Left lung (tissue), 14 donors: ENCODE measurements at places on chromosomes 1 and 21. TPM values are rescaled to one million over a fixed set of nuclear protein-coding genes. Genes with fewer than 3 reads are reported as not detected.

DNA sequence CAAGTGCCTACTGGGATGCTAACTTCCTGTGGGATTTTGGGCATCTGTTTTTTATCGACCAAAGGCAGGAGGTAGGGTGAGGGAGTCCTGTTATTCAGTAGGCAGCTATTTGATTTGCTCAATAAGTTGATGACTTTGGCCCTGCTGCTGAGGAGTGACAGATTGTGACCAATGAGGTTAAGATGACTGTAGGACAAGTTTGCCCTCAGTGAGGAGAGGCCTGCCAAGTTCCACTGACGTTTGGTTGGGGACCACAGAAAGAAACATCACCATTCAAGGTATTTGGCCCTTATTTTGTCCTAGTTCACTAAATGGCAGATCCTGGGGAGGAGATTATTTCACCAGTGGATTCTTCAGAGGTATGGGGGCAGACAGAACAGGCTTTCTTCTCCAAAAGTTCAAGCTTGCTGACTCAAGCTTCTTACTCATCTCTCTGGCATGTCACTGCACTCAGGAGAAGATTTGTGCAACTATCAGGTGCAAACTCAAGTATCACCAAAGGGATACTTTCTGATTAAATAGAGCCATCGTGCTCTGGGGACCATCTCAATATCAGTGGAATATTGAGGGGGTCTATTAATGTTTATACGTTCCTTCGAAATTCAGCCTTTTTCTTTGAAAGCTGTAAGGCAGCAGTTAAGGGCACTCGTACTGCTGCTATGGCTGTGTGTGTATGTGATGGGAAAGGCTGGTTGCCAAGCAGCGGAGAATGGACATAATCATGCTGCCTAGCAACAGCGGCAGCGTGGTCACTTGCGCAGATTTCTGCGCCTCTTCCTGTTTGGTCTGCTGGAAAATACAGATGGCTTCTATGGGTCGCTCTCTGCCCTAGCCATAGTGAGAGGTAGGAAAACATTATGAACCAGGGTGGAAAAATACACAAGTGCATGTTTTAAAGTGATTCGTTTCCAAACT is 78.7 kb downstream of the PBX1 start:
- DNase-seq = no peak

Gene DIO1
- total RNA-seq = 1.2 TPM

Gene MFN2
- total RNA-seq = 75.4 TPM

GRCh38 chr1:94501935-94502334 is 39.6 kb downstream of the F3 start:
- DNase-seq = no peak

Gene GRHL3
- total RNA-seq = not detected

GRCh38 chr21:31713973-31714740 is 17.8 kb downstream of the SCAF4 start:
- no peak for DNase-seq

DNA sequence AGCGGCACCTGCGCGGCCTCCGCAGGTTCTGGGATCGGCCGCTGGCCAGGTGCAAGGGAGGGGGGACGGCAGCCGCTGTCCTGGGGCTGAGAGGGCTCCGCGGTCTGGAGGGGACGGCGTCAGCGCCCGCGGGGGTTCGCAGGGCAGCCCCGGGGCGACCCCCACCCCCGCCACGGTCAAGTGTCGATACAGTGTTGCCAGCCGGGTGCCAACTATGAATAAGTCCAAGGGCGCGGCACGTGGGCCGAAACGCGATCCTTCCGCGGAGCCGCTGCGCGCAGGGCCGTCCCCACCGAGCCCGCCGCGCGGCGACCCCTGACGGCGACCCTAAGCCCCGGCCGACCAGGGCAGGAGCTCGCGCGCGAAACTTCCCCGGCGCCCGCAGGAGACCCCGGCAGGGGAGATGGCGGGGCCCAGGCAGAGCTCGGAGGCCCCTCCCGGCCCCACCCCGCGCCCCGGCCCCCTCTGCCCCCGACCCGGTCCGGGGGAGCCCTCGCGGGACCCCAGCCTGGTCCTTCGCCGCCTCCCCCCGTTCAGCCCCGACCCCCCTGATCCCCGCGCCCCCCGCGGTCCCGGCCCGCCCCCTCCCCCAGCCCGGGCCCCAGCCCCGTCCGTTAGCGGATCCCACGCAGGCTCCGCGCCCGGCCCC is 586 bp upstream of the AGPAT3 start:
- DNase-seq = no peak

GRCh38 chr1:192476802-192477298 is 98.7 kb upstream of the RGS1 start:
- DNase-seq = peak; percentile 35

DNA sequence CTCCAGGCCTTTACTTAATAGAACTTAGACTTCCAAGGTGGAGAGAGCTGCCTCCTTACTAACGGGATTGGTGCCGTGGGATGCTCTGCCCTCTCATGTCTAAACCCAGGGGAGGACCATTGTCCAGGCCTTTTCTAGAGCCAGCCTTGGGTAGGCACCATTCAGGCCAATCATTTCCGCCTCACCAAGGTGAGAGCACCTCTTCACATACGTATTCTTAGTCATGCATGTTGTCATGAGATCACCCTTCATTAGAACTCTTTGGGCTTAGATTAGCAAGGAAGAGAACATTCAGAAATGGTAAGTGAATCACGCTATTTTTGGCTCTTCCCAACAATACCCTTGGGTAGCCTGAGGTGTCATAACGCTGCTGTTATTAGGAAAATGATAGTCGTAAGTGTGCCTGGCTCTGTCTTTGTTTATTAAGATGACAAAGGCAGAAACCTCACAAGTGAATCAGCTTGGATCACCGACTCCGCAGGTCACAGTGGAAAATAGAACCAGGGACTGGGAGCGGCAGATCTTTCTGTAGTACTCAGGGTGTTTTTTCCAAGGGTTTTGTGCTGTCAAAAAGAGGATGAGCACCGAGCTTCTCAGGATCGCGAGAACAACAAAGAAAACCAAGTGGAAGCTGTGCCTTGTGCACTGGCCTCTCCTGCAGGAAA is 55.0 kb downstream of the HUNK start:
- no peak for DNase-seq

Gene OR2G6
- total RNA-seq = not detected

DNA sequence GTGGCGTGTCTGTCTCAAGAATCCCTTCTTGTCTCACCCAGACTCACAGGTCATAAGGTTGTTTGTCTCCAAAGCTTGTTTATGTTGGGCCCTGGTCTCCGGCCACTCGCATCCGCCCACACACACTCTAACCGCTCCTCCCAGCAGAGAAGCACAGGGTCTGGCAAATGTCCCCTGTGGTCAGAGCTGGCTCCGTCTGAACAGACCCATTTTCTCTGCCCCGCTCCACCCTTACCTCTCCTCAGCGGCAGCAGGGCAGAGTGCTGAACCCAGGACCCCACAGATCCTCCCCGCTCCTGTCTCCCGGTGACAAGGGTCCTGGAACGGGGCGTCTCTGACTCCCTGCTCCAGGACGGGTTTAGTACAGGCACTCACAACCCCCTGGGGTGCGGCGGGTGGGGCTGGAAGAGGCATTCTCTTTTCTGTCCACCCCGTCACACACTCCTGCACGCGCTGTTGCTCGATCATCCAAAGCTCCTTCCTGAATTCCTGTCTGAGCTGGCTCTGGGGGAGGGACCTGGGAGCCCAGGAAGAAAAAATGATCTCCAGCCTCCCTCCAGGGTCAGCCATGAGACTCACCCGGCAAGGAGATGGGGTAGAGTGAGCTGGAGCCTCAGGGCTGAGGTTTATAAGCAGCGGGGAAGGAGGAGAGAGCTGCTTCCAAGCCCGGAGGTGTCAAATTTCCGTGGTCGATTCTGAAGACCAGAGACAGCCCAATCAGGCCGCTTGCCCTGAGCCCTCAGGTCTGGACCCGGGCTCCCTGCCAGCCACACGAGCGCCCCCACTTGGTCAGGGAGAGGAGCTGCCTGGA is at the start of gene S100A13:
Gene S100A13 (minus strand): TSS at position 602 of the 811 bp plus-strand sequence. CDS start 1,033 bp downstream, outside the sequence.
- peak; percentile 88 for DNase-seq

Gene OR2AK2
- total RNA-seq = not detected

DNA sequence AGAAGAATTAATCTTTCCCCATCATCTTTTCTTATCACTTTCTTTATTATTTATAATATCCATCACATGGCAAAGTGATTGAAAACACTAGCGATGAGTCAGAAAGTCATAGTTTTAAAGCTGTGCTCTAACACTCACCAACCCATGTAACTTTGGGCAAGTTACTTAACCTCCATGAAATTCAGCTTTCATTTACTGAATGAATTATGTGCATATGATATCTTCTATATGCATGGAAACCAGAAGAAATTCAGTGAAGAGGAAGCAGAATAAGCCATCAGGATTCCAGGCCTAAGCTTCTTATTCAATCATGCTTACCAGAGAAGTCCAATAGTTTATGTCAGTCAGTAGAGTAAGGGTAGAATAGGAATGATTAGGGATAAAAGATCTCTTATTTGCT is 300.1 kb downstream of the AGBL4 start:
- no peak for DNase-seq

Gene EPHB2
- 11.3 TPM for total RNA-seq

DNA sequence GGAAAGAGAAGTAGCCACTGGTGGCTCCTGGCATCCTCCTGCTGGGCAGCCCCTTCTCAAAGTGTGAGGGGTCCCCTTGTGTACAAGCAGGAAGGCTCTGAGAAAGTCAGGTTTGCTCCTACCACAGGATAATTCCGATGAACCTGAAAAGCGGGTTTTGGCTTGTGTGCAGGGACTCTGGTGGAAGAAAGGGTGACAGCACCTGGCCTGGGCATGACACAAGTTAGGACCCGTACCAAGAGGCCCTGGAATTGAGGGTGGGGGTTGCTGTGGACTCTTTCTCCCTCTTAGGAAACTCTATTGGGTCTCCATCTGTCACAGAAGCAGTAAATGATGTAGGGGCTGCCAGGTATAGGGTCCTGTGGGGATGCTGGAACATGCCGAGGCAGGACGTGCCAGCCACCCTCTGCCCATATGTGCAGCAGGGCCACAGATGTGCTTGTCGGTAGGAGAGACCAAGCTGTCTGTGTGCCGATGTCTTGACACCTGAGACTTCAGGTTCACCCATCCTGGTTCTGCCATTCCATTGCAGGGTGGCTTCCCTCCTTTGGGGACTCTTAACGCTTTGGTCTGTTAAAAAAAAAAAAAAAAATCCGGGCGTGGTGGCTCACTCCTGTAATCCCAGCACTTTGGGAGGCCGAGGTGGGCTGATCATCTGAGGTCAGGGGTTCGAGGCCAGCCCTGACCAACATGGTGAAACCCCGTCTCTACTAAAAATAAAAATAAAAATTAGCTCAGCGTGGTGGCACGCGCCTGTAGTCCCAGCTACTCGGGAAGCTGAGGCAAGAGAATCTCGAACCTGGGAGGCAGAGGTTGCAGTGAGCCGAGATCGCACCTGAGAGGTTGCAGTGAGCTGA is 9.8 kb downstream of the C1orf35 start:
- DNase-seq = no peak

GRCh38 chr1:21510885-21511578 is 1.8 kb downstream of the ALPL start:
- DNase-seq = no peak

DNA sequence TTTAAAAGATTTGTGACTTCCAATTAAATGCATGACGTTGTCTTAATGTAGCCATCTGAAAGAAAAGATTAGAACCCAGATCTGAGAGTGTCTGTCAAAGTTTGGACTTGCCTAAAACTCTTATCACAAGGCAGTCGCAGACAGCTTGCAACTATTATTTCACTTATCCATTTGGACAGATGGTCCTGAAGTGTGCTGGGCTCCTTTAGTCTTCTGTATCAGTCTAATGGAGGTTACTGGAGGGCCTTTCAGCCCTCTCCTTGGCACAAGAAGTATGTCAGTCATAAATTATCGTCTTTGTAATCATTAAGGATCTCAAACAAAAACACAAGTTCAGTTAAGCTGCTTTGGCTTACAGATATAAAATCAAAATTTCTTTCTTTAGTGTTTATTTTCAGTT is 15.5 kb downstream of the PROX1 start:
- DNase-seq = no peak

- DNase-seq = no peak
Measured at GRCh38 chr1:184118046-184118445, 66.5 kb downstream of the TSEN15 start.

DNA sequence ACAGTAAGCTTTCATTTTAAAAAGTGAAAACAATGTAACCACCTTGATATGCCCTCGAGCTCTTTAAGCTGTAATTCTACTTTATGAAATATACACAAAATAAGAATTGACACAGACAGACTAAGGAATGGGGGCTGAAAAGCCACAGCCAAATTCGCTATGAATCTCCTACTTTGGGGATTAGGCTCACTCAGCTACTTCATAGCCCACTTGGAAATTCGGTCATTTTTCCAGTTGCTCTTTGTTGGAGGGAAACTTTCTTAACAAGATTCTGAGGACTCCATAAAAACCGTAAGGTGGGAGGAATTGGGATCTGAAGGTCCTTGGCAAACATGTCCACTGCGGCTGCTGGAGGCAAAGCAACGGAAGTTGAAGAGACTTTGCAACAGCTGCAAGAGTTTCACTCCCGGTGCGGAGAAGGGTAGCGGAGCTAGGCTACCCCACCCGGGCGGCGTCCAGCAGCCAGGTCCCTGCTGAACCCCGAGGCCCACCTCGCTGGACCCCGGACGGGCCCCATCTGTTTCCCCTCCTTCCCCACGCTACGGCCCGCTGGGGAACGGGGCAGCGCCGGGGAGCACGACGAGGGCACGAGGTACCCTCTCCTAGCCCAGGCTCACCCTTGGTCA is 634 bp downstream of the MYCBP start:
- DNase-seq = peak; percentile 12

GRCh38 chr1:222283147-222283768 is 264.6 kb downstream of the HHIPL2 start:
- DNase-seq = no peak

GRCh38 chr1:27130798-27131197 is 24.1 kb downstream of the SLC9A1 start:
- DNase-seq = no peak

DNA sequence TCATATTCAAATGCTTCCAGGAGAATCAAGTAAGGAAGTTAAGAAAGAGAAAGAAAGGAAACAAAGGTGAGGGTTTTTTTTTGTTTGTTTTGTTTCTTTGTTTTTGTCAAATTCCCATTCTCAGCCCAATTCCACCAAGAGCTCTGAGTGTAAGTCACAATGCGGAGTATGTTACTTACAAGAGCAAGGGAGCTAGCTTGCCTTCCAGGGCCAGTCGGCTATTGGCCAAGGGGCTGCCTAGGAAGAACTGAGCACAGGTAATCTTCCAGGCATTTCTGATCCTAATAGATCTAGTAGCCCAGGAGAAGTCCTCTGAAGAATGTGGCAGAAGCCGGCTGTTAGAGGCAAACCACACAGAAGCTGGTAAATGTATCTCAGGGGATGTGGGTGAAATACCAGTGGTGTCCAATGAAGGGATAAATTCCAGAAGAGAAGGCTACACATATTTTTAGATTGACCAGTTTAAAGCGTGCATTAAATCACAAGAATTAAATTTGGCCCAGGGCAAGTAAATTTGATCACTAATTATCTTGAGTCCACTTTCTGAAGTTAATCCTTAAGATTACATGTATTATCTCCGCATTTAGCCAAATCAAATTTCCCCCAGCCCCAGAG is 239.6 kb upstream of the ADAMTS5 start:
- no peak for DNase-seq

DNA sequence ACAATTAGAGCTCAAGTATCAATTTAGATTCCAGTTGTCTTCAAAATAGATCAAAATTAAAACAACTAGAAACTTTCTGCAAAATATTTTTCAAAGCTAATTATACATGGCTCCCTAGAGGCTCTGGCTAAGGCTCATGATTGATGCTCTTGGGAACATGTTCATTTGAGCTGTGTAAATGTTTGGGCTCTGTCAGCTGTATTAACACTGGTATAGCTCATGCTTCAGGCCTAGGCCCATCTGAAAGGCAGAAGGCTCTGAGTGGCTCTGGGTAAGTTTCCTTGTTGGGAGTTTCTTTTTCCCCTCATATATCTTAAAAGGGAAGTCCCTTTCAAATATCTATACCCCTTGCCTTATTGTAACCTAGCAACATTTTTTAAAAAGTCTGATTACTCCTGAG is 81.3 kb downstream of the UROD start:
- DNase-seq = no peak

- no peak for DNase-seq
Measured at GRCh38 chr21:22981819-22982218, 1983.6 kb downstream of the NCAM2 start.
